ENCODE measurements at places on chromosomes 7 and 10. TPM values are rescaled to one million over a fixed set of nuclear protein-coding genes. Genes with fewer than 3 reads are reported as not detected.

NPY4R gene
- 1.9 TPM for total RNA-seq

CASP7 gene
- total RNA-seq, result 144 TPM

TMEM178B gene
- under 0.01 TPM for total RNA-seq

UCN3 gene
- total RNA-seq, result 2.0 TPM

NUTM2E gene
- not detected for total RNA-seq

HTR5A gene
- total RNA-seq, result not detected

TDRD1 gene
- total RNA-seq, result not detected

DNA sequence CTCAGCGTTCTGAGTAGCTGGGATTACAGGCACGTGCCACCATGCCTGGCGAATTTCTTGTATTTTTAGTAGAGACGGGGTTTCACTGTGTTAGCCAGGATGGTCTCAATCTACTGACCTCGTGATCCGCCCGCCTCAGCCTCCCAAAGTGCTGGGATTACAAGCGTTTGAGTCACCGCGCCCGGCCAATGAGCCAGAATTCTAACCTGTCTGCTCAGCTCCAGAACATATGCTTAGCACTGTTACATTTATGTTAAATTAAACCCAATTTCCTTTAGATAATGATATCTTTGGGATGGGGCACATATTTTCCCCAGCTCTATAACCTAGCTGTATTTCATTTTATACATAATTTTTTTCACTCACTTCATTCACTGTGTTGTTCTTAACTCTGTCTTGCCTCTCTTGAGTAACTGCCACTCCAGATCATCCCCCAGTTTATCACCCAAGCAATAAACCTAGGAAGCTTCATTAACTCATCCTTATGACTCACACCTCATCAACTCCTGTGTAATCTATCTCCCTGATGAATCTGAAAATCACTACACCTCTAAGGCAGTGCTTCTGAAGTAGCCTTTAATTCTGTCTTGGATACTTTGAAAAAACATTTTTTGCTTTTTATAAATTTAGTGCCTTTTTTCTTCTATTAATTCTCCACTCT lies 559.7 kb upstream of the ZWINT start:
- H3K27me3 ChIP-seq, result no peaks in the 10 kb centered on the region
- no peaks in the 10 kb centered on the region for H3K36me3 ChIP-seq
- H3K4me3 ChIP-seq, result no peak overlapping the region
- no peak overlapping the region for H3K27ac ChIP-seq
- no peaks in the 10 kb centered on the region for H3K4me1 ChIP-seq
- DNase-seq, result no peak

- H3K27ac ChIP-seq, result no peak overlapping the region
- H3K36me3 ChIP-seq, result no peaks in the 10 kb centered on the region
- no peak for DNase-seq
- H3K4me3 ChIP-seq, result no peak overlapping the region
- no peaks in the 10 kb centered on the region for H3K27me3 ChIP-seq
Measured at GRCh38 chr10:129308953-129309564, 158.0 kb upstream of the MGMT start.

GRCh38 chr10:122182308-122182707 lies 88.8 kb upstream of the BTBD16 start:
- H3K4me3 ChIP-seq, result no peak overlapping the region
- no peaks in the 10 kb centered on the region for H3K27me3 ChIP-seq
- DNase-seq, result no peak
- no peaks in the 10 kb centered on the region for H3K36me3 ChIP-seq
- peaks cover 16% of the 10 kb centered on the region for H3K4me1 ChIP-seq

- H3K4me3 ChIP-seq, result no peak overlapping the region
- H3K4me1 ChIP-seq, result no peaks in the 10 kb centered on the region
- DNase-seq, result no peak
- no peaks in the 10 kb centered on the region for H3K27me3 ChIP-seq
Measured at GRCh38 chr10:18859659-18860058, 188.9 kb upstream of the MALRD1 start.

DNA sequence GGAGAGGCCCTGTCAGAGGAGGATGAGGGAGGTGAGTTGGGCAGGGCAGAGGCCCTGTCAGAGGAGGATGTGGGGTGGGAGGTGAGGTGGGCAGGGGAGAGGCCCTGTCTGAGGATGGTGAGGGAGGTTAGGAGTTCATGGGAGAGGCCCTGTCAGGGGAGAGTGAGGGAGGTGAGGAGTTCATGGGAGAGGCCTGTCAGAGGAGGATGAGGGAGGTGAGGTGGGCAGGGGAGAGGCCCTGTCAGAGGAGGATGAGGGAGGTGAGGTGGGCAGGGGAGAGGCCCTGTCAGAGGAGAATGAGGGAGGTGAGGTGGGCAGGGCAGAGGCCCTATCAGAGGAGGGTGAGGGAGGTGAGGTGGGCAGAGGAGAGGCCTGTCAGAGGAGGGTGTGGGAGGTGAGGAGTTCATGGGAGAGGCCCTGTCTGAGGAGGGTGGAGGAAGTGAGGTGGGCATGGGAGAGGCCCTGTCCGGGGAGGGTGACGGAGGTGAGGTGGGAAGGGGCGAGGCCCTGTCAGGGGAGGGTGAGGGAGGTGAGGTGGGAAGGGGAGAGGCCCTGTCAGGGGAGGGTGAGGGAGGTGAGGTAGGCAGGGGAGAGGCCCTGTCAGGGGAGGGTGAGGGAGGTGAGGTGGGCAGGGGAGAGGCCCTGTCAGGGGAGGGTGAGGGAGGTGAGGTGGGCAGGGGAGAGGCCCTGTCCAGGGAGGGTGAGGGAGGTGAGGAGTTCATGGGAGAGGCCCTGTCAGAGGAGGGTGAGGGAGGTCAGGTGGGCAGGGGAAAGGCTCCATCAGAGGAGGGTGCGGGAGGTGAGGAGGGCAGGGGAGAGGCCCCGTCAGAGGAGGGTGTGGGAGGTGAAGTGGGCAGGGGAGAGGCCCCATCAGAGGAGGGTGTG lies 73.7 kb downstream of the INPP5A start:
- no peak overlapping the region for H3K4me3 ChIP-seq
- peak; percentile 36 for DNase-seq
- peaks cover 25% of the 10 kb centered on the region for H3K4me1 ChIP-seq
- peaks cover 9% of the 10 kb centered on the region for H3K36me3 ChIP-seq
- H3K27me3 ChIP-seq, result no peaks in the 10 kb centered on the region

DNA sequence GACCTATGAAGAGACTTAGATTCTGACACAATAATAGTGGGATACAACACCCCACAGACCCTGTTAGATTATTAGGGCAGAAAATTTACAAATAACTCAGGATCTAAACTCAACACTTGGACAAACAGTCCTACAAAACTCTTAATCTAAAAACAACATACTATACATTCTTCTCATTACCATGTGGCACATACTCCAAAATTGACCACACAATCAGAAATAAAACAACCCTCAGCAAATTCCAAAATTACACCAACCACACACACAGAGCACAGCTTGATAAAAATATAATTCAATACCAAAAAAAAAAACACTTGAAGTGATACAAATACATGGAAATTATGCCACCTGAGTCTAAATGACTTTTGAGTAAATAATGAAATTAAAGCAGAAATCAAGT lies 7.8 kb downstream of the ZNF680 start:
- DNase-seq, result no peak
- H3K4me3 ChIP-seq, result no peak overlapping the region
- no peaks in the 10 kb centered on the region for H3K27me3 ChIP-seq
- no peak overlapping the region for H3K27ac ChIP-seq
- H3K4me1 ChIP-seq, result no peaks in the 10 kb centered on the region

GRCh38 chr10:90407131-90407530 lies 450.7 kb downstream of the HTR7 start:
- H3K4me1 ChIP-seq, result no peaks in the 10 kb centered on the region
- no peak overlapping the region for H3K27ac ChIP-seq
- no peak overlapping the region for H3K4me3 ChIP-seq
- DNase-seq, result no peak

DNA sequence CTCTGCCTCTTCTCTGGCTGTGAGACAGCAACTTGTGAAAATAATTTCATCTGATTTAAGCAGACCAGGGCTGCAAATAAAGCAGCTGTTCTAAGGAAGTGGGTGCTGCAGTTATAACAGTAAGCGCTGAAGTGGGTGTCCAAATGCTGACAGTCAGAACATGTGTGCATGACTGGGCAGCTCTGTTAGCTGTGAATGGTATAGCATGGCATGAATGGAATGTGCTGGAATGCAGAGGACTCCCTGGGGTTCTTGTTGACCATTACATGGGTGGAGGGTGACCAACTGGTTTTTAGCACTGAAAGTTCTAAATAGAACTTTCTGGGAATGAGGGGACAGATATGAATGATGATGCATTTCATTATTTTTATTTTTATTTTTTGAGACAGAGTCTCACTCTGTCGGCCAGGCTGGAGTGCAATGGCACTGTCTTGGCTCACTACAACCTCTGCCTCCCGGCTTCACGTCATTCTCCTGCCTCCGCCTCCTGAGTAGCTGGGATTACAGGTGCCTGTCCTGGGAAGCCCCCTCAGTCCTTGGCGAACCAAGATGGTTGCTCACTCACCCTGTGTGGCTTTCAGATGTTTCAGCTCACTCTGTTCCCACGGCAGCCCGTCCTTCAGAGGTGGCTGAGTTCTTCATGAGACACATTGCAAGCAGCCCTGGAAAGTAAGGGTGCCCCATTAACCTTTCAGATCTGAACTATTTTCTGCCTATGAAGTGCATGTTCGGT lies 319.8 kb upstream of the PHYHIPL start:
- H3K4me1 ChIP-seq, result no peaks in the 10 kb centered on the region
- no peak overlapping the region for H3K27ac ChIP-seq
- no peaks in the 10 kb centered on the region for H3K27me3 ChIP-seq
- DNase-seq, result no peak

DNA sequence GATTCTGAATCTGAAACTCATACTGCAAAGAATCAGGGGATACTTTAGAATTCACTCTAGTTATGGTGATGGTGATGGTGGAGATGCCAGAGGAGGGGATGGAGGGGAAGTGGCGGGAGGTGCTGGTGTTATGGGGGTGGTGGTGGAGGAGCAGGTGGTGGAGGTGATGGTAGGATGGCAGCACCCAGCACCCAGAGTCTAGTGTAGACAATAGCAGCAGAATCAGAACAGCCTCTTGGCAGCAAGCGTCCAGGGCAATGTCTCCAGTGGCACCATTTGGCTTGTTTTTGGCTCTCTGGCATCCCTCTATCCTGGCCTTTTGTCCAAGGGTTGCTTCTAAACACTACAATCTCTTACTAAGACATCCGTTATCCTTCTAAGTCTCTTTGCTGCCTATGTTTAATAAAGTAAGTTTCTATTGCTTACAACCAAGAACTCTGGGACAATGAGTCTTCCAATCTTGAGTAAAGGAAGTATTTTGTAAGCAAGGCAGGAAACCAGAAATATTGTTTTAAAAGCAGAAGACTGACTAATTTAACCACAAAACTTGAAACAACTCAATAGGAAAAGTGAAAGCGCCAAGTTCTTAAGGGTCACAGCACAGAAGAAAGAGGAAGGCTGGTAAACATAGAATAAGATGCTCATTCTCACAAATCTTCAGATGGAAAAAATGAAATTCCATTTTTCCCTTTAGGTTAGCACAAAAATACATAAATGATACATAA lies 42.4 kb upstream of the GDF10 start:
- H3K36me3 ChIP-seq, result no peaks in the 10 kb centered on the region
- peak overlapping the region; percentile 59 for H3K27ac ChIP-seq
- H3K4me1 ChIP-seq, result no peaks in the 10 kb centered on the region
- H3K27me3 ChIP-seq, result no peaks in the 10 kb centered on the region
- H3K4me3 ChIP-seq, result no peak overlapping the region
- no peak for DNase-seq

- H3K4me1 ChIP-seq, result no peaks in the 10 kb centered on the region
- H3K27ac ChIP-seq, result no peak overlapping the region
- no peak overlapping the region for H3K4me3 ChIP-seq
- no peak for DNase-seq
Measured at GRCh38 chr7:149050941-149051340, 22.6 kb upstream of the PDIA4 start.

DNA sequence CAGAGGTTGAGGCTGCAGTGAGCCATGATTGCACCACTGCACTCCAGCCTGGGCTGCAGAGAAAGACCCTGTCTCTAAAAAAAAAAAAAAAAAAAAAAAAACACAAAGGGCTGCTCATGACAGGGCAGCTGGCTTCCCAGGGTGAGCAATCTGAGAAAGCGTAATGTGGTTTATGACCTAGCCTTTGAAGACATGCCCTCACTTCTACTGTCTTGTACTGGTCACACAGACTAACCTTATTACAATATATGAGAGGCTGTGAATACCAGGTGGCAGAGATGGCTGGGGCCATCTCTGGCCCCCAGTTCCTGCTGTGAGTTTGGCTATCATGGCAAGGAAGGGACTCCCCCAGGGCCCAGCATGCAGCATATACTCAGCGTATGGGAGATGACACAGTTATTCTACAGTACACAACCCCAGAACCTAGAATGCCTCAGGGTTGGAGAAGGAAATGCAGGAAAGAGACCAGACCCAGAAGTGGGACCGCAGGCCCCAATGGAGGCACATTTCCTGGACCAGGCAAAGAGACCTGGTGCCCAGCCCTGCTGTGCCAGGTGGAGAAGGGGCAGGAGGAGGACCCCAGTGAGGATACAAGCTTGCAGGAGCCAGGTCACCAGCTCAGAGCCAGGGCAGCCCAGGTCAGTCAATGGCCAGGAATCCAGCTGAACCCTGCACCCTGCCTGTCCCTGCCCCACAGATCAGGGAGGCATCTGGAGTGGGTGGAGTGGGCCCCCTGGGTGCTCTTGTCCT lies 26.3 kb downstream of the NPTX2 start:
- H3K27me3 ChIP-seq, result no peaks in the 10 kb centered on the region
- H3K36me3 ChIP-seq, result no peaks in the 10 kb centered on the region
